DMS79 treated with DMSO at 0.1 percent for 48 hours (cell line): ENCODE measurements at places on chromosomes 7 and 10.

DNA sequence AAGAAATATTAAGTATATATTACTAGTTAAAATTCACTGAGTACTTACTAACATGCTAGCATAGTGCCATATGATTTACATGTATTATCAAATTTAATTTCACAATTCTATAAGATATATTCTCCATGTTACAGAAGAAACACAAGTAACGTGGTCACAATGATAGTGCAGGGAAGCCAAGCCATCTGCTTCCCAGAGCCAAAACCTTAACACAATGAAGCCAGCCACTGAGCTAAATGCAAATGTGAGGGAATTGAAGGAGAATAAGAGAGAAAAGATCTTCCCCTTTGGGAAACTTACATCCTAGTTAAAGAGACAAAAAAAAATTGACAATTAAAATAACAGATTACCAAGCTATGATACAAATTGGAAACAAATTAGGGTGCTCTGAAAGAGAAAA lies 63.6 kb downstream of the ELAPOR2 start:
- no peak for DNase-seq

DNA sequence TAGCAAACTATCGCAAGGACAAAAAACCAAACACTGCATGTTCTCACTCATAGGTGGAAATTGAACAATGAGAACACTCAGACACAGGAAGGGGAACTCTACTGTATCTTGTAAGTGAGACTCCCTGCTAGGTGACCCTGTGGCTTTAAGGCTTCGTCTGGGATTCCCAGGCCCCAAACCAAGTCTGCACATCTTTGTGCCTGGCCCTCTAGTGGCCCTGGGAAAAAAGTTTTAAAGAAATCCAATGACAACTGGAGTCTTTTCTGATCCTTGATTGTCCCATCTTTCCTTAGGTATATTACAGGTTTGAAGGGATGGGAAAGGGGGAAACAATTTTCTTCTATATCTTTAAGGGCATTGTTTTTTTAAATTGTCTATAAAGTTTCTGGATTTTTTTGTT lies 10.6 kb upstream of the LIPM start:
- no peak for DNase-seq

- no peak for DNase-seq
Measured at GRCh38 chr7:140176122-140176701, 571 bp downstream of the KDM7A start.

- DNase-seq = no peak
Measured at GRCh38 chr10:79984851-79985250, 35.9 kb upstream of the SFTPD start.

- DNase-seq = no peak
Measured at GRCh38 chr7:43295429-43295828, 183.0 kb downstream of the HECW1 start.

- DNase-seq = no peak
Measured at GRCh38 chr7:14841869-14842268, 60.7 kb downstream of the DGKB start.
